ENCODE measurements at places on chromosomes 6 and 20. TPM values are rescaled to one million over a fixed set of nuclear protein-coding genes. Genes with fewer than 3 reads are reported as not detected.
A peak's percentile ranks its signal among the peaks of the same experiment; 100 is the strongest.

GRCh38 chr6:138017166-138017757 is 90.0 kb downstream of the PERP start:
- no peak for DNase-seq

DNA sequence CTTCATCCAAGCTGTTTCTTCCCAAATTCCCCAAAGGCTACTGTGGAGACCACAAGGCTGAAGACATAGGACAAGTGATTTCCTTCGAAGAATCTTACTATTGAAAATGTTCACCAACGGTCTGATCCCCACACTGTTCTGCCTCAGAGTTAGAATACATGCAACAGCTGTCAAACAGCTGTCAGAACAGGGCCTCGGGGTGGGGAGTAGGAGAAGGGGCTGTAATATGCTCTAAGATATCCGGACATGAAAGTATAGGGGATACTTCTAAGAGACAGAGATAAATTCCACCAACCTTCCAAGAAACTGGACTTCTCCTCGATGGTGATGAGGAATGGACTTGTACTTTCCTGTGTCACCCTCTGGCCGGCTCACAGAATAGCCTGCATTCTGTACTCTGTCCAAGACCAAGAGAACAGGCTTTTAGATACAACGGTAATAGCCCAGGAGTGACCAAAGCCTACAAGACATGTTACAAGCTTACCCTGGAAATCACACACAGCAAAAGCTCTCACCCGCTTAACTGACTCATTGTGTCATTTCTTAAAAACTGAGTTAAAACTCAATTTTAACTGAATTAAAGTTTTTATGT is 69.2 kb upstream of the PTGIS start:
- DNase-seq, result no peak

- DNase-seq, result no peak
These were observed 81.0 kb downstream of the TOX2 start for GRCh38 chr20:43995645-43996044.

- no peak for DNase-seq
These were observed 97.1 kb upstream of the TOP1 start for GRCh38 chr20:40931410-40932044.

DNA sequence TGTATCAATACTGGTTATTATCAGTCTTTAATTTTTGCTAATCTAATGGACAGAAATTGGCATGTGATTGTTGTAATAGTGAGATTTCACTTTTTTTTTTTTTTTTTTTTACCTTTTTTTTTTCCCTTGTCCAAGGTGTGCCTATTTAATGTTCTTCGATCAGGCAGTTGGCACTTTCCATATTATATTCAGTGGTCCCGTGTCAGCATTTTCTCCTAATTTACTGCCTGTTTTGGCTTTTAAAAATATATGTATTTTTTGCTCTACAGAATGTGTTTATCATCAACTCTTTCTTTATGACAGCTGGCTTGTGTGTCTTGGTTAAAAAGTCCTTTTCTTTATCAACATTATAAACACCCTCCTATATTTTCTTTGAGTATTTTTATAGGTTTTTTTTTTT is 39.4 kb downstream of the CDYL start:
- no peak for DNase-seq

DNA sequence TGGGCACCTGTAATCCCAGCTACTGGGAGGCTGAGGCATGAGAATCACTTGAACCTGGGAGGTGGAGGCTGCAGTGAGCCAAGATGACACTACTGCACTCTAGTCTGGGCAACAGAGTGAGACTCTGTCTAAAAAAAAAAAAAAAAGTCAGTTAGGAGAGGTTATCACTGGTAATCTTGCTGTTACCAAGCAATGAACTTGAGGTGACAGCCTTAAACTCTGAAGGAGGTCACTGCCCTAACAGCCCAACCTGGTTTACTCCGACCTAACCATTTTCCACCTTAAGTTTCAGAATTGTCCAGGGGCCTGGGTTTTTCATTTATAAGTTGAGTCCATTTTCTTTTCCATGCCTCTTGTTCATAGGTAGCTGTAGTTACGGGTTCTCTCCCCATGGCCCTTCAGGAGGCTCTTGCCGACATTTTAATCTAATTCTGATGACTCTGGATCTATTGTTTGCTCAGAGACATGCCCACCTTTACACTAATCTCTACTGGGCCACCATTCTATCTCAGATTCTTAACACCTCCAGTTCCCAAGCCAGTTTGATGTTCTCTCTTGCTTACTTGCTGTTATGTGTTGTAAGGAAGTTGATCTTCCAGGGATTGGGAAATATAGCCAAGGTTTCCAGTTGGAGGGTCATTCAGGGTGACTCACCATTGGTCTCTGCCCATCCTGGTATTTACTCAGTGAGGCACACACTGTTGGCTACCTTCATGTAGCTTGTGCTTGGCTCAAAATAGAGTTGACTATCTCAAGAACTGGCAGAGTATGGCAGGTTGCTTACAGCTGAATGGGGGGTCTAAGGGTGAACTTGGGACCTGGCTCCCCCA is 29.1 kb downstream of the SHLD1 start:
- DNase-seq, result peak; percentile 56

TSHZ2 gene
- 0.06 TPM for total RNA-seq

TMEM170B gene
- 0.92 TPM for total RNA-seq

SRMS gene
- total RNA-seq, result not detected

MATN4 gene
- total RNA-seq, result not detected

OVOL2 gene
- 1.6 TPM for total RNA-seq

ULBP2 gene
- total RNA-seq, result 16.0 TPM

KCNS1 gene
- 8.1 TPM for total RNA-seq

HLA-DRA gene
- not detected for total RNA-seq

IL20RA gene
- 0.22 TPM for total RNA-seq

C20orf141 gene
- total RNA-seq, result not detected

CST1 gene
- not detected for total RNA-seq
